ENCODE measurements at places on chromosomes 2 and 18.

DNA sequence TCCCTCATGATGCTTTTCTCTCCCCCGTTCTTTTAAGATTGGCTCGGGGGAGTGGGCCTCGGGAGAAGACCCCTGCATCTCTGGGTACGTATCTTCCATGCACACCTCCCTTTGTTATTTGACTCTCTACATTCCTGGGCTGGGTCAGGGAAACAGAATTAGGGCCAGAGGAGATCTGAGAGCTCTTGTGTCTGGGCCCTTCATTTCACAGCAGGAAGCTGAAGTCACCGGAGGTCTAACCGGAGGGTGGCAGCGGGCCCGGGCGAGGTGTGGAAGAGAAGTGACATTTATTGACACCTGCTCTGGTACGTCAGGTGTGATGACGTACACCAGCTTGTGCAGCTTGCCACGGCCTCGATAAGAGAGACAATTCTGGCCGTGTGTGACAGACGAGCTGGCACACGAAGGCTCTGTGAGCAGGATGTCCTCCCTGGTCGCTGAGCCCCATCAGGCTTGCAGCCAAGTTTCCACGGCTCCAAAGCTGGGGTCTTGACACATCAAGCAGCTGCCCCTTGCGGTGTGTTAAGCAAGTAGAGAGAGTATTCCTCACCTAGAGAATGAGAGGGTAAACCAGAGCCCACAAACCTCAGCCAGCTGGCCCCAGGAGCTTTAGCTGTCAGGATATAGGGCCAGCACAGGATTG lies 30.4 kb downstream of the TOGARAM2 start:
- DNase-seq = no peak

- no peak for DNase-seq
Observed at GRCh38 chr2:25044011-25044410, 2.1 kb downstream of the EFR3B start.

- DNase-seq = no peak
Observed at GRCh38 chr2:223010641-223011040, 41.3 kb upstream of the KCNE4 start.

DNA sequence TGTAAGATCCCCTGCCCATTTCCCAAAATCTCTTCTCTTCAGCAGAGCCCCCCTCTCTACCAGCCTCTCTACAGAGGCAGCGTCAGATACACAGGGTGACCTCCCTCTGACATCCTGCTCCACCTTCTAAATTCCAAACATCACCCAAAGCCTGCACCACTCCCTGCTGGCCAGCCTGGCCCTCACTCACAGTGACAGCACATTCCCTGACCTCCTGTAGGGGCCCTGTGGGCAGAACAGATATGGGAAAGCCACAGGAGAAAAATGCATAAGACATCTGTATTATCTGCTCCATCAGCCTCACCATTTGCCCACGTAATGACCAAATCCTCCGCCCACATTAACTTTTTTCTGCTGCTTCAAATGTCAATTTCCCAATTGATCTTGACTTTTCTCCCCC lies 40.6 kb downstream of the TRABD2A start:
- DNase-seq = no peak

- DNase-seq = no peak
Observed at GRCh38 chr2:158818511-158818910, 23.4 kb downstream of the DAPL1 start.

- no peak for DNase-seq
Observed at GRCh38 chr18:60534538-60534937, 162.0 kb upstream of the MC4R start.

DNA sequence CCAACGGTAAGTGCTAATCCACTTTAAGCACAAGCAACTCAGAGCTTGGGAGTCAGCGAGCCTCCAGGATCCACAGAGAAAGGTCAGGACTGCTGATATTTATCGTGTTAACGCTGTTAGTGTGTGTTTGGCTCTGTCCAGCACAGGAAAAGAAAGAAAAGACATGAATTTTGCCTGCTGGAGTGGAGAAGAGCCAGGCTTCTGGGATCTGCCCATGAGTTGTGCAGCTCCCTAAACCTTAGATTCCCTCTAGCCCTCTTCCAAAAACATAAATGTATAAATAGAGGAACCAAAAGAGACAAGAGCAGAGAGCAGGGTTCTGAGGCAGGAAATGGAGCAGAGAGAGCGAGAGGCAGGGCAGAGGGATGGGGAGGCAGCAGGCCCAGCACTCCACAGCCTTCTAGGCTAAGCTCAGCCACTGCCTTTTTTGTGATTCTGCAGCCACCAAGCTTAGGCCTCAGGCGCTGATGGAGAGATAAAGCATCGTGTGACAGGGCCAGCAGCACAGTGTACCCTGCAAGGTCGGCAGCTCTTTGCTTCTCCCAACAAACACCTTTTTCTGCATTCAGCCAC lies 14.5 kb upstream of the MAT2A start:
- no peak for DNase-seq

DNA sequence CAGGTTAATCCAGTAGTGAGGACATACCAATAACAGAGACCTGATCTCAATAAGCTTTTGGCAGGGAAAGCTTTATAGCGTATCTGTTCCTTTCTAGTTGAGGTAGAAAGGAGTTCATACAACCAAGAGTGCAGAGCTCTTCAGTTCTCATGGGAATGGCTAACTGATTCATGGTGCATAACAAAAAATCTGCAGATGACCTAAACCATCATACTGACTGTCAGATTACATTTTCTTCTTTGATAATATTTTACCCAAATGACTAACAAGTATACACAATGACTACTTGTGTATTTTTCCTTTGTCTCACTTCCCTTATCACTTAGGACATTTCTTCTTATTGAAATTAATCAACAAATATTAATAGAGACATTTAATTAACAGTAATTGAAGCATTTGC lies 140.0 kb upstream of the SERTAD2 start:
- DNase-seq = no peak

- no peak for DNase-seq
Observed at GRCh38 chr2:161836664-161837063, 212.4 kb downstream of the SLC4A10 start.

DNA sequence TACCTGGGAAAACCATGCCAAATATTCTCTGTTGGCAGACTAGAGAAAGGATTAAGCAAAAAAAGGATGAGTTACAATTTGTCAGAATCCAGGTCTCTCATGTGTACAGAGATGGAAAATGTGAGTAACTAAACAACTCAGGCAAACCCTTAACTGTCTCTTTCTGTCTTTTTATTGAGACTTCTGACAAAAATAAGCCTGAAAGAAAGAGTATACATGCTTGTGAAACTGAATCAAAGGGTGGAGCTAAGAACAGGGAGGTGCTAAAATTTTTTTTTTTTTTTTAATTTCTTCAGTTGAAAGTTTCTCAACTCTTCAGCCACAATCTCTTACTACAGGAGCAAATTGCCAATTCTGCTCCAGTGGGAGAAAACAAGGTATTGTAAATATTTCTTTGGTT lies at the start of gene SERPINB10:
SERPINB10 (plus strand) TSS at position 295 of the 400 bp plus-strand sequence. CDS start 7,553 bp downstream, outside the sequence.
- no peak for DNase-seq

DNA sequence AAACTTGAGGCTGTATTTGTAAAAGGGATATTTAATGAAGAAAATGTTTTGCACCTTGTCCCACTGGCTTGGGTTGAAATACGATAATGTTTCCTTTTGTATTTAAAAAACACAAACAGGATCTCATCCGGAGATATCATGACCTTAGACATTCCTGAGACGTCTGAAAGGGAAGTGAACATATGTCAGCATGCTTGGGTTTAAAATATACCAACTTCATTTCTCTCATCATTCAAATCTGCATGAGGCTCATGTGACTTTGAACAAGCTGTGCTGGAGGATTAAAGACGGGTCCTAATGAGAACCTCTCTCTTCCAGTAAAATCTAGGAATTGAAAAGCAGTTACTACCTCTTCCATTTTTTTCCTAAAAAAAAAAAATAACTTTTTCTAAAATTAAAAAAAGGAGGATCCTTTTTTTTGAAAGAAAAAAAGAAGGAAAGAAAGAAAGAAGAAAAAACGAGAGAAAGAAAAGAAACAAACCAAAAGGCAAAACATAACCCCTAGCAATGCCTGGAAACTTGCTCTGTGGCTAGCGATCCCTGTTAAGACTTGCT lies 106.8 kb upstream of the ZFP36L2 start:
- DNase-seq = no peak

DNA sequence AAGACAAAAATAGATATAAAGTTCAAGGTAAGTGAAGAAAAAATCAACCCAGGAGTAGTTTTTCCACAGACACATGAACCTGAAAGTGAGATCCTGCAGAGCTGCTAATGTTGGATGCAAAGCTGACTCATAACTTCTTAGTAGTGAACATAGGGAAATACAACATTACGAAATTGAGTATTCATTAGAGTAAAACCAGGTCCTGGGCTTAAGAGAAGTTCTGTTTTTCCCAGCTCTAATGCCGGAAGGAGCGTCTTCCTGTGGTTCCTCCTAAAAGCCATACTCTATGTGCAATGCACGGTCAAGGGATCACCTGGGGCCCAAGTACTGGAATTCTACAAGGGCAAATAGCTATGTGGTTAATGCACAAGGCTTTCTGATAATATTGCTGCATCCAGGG lies 141.7 kb downstream of the RBMS1 start:
- no peak for DNase-seq

GRCh38 chr2:6408057-6408456 lies 457.6 kb downstream of the CMPK2 start:
- DNase-seq = no peak

DNA sequence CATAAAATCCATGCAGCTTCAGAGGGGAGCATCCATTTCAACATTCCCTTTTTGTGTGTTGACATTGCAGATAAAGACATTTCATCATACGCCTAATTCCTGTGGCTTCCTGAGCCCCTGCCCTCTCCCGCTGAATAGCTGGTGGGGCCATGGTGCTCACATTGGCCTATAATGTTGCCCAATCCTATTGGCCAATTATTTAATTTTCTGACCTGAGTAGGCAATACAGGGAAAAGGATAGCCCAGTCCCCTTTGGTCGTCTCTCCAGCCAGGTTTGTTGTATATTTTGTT lies 163.8 kb upstream of the MYCN start:
- no peak for DNase-seq

GRCh38 chr2:232843834-232844233 lies 26.2 kb upstream of the SNORC start:
- DNase-seq = no peak

- DNase-seq = no peak
Observed at GRCh38 chr2:27097341-27097740, 10.8 kb downstream of the KHK start.

DNA sequence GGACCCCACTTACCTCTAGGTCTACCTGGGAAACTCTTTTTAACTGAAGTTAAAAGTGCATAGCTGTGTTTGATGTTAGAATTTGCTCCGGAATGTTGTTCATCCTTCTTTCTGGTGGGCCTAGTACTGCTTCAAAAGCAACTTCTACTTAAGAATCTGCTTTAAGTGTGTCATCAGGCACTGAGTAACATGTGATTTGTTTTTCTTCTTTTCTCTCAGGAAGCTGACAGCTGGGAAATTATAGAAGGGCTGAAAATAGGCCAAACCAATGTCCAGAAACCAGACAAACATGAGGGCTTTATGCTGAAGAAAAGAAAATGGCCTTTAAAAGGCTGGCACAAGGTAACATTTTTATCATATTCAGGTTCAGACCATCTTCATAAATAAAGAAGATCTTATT lies 122.9 kb downstream of the PRKRA start:
- no peak for DNase-seq

- DNase-seq = no peak
Observed at GRCh38 chr2:120289221-120289906, 36.7 kb downstream of the RALB start.

- DNase-seq = peak; percentile 72
Observed at GRCh38 chr18:76803814-76804213, 18.5 kb upstream of the ZNF236 start.

DNA sequence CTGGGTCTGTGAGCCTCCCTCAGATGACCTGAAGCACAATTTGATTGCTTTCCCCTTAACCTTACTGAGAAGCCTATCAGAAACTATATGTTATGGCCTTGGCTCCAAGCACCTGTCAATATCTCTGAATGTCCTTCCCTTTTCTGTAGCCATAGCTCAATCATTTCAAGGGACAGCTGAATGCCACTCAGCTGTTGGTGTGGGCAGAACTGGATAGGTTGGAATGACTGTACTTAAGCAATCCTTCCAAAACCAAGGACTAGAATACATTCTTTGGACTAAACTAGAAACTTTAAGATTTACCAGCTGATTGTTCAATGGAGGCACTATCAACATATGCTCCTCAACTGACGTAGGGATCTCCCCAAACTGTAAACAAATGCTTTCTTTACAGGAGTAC lies 159.4 kb downstream of the THADA start:
- no peak for DNase-seq
